Endodermal cell (in vitro differentiated cells): ENCODE measurements at places on chromosomes 4 and X. TPM values are rescaled to one million over a fixed set of nuclear protein-coding genes. Genes with fewer than 3 reads are reported as not detected.

DNA sequence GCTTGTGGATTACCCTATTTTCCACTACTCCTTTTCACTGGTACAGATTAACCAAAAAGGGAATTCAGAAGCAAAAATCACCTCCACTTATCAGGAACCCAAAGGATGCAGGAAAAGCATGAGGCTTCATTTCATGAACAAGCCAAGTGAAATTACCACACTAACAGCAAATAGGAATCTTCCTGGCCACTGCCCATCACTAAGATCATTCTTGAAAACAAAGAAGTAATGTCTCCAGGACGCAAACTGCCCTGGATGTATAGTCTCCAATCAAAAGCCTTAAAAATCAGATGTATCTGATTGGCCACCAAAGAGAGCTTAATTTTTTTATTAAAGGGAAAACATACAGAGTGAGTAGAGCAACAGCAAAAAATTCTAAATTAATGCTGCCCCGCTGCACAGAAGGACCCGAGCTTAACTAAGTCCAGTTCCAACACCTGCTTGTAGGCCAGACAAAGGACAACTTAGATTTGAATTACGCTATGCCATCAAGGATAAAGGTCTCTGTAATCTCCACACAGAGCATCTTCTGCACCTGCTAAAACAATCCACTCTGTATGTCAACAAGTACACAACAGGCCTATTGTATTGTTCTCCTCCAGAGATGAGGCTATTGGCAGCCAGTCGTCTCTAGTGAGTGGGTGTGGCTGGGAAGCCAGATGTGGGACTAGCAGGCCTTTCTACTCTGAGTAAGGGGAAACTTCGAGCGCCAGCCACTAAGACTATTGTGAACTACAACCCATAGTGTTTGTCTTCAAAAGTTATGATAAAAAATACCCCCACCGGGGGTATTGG is 12.4 kb downstream of the ZDHHC9 start:
- no peaks in the 10 kb centered on the region for H3K4me1 ChIP-seq
- H3K27ac ChIP-seq, result no peak overlapping the region
- H3K27me3 ChIP-seq, result no peaks in the 10 kb centered on the region
- H3K4me3 ChIP-seq, result no peak overlapping the region
- peaks cover 14% of the 10 kb centered on the region for H3K36me3 ChIP-seq

The CT47B1 gene
- not detected in 3 replicates for total RNA-seq

GRCh38 chrX:11285651-11286050 is 7.6 kb upstream of the AMELX start:
- no peaks in the 10 kb centered on the region for H3K36me3 ChIP-seq
- no peaks in the 10 kb centered on the region for H3K4me1 ChIP-seq
- H3K27ac ChIP-seq, result no peak overlapping the region
- no peak overlapping the region for H3K4me3 ChIP-seq
- no peak for DNase-seq

The MYL5 gene
- 19.8 to 26.3 TPM (median 23.4 TPM) in 3 replicates for total RNA-seq

GRCh38 chr4:126328914-126329313 is 1014.2 kb downstream of the FAT4 start:
- H3K4me1 ChIP-seq, result no peaks in the 10 kb centered on the region
- H3K27me3 ChIP-seq, result no peaks in the 10 kb centered on the region
- DNase-seq, result no peak
- H3K27ac ChIP-seq, result no peak overlapping the region
- no peaks in the 10 kb centered on the region for H3K36me3 ChIP-seq
- H3K4me3 ChIP-seq, result no peak overlapping the region

DNA sequence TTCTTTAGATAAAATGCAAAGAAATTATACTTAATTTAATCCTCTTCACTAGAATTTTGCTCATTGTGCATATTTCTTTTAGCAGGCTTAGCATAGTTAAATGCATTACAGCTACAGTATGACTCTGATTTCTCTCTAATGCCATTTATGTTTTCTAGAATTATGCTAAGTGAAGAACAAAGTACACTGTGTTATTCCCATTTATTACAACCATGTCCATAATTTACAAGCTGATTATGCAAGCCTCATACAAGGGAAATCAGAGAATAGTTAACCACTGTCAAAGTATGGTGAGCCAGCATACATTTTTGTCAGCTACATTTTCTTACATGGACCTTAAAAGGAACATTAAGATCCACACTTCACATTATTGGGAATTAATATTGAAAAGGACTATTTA is 99.1 kb downstream of the MAB21L2 start:
- no peak overlapping the region for H3K27ac ChIP-seq

DNA sequence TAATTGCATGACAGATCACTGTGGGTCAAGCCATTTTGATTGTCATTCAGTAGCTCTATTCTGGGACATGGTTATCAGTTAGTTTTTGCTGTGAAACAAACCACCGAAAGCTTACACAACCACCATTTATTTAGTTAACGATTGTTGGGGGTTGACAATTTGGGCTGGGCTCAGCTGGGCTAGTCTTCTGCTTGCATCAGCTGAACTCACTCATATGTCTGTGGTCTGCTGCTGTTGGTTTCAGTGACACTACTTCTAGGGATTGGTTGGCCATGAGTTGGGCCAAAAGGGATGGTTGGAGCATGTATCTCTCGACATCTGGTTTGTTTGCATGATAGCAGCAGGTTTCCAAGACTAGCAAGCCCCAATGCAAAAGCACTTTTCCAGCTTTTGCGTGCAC is 5.3 kb upstream of the SMIM10 start:
- H3K27ac ChIP-seq, result no peak overlapping the region
- no peak overlapping the region for H3K4me3 ChIP-seq
- DNase-seq, result no peak
- H3K36me3 ChIP-seq, result no peaks in the 10 kb centered on the region
- H3K4me1 ChIP-seq, result no peaks in the 10 kb centered on the region
- H3K27me3 ChIP-seq, result no peaks in the 10 kb centered on the region

- H3K27me3 ChIP-seq, result no peaks in the 10 kb centered on the region
- DNase-seq, result no peak
- H3K27ac ChIP-seq, result no peak overlapping the region
- no peaks in the 10 kb centered on the region for H3K4me1 ChIP-seq
- no peak overlapping the region for H3K4me3 ChIP-seq
Observed at GRCh38 chr4:138174981-138175794, 67.0 kb downstream of the SLC7A11 start.

DNA sequence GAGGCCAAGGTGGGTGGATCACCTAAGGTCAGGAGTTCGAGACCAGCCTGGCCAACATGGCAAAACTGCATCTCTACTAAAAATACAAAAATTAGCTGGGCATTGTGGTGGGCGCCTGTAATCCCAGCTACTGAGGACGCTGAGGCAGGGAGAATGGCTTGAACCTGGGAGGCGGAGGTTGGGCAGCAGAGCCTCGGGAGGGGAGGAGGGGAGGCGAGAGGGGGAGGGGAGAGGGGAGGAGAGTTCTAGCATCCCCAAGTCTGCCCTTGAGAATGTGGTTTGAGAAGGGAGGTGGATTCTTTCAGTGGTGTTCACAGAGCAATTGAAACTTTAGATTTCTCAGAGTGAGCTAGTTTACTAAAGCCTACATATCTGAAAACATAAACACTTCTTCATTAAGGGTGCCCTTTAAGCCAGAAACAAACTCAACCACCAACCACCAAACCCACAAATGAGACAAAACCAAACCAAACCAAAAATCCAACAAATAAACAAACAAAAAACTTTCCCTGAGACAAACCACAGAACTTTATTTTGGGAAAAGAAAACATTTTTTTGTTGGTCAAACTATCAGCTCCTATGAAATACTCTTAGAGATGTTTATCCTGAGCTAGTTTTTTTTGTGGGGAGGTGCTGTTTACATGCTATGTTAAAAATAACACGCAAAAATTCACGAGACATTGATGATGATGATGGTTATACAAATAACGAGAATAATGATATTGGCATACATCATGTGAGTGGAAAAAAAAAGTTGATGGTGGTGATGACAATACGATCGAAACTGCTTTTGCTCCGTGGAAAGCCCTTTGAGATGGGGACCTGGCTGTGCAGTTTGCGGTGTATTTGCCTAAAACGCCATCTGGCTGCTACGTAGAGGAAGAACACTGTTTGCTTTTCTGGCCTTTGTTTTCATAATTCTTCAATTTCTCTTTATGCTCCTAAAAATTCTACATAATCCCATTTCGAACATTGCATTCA is 98.2 kb upstream of the PRKX start:
- H3K36me3 ChIP-seq, result no peaks in the 10 kb centered on the region
- peak; percentile 54 for DNase-seq
- no peak overlapping the region for H3K4me3 ChIP-seq
- H3K27ac ChIP-seq, result no peak overlapping the region
- H3K27me3 ChIP-seq, result no peaks in the 10 kb centered on the region

DNA sequence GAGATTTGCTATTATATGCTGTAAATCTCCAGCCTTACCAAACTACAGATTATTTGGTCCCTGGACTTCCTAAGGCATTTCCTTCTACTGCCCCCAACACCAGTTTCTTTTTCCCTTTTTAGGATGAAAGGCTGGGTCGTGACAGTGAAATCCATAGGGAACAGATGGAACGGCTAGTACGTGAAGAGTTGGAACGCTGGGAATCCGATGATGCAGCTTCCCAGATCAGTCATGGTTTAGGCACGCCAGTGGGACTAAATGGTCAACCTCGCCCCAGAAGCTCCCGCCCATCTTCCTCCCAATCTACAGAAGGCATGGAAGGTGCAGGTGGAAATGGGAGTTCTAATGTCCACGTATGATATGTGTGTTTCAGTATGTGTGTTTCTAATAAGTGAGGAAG is 67.9 kb downstream of the PKD2 start:
- DNase-seq, result no peak
- H3K27me3 ChIP-seq, result no peaks in the 10 kb centered on the region
- H3K36me3 ChIP-seq, result peaks cover 50% of the 10 kb centered on the region
- no peak overlapping the region for H3K4me3 ChIP-seq
- H3K4me1 ChIP-seq, result no peaks in the 10 kb centered on the region

GRCh38 chr4:680091-680490 is 5.7 kb downstream of the MYL5 start:
- H3K4me3 ChIP-seq, result no peak overlapping the region
- no peak for DNase-seq
- H3K27ac ChIP-seq, result no peak overlapping the region

The UGT2B15 gene
- total RNA-seq, result not detected in 3 replicates

The P2RY10 gene
- total RNA-seq, result 0.33 to 0.78 TPM in 2 of 3 replicates, not detected in the other

The FRG2 gene
- total RNA-seq, result not detected in 3 replicates

- H3K4me3 ChIP-seq, result no peak overlapping the region
- no peak for DNase-seq
- H3K36me3 ChIP-seq, result no peaks in the 10 kb centered on the region
- no peaks in the 10 kb centered on the region for H3K27me3 ChIP-seq
- H3K4me1 ChIP-seq, result peaks cover 16% of the 10 kb centered on the region
Observed at GRCh38 chr4:15151033-15151432, 148.8 kb downstream of the CPEB2 start.

GRCh38 chr4:106690487-106690886 is 321.9 kb upstream of the GIMD1 start:
- no peaks in the 10 kb centered on the region for H3K27me3 ChIP-seq
- no peak overlapping the region for H3K4me3 ChIP-seq
- H3K27ac ChIP-seq, result no peak overlapping the region
- DNase-seq, result no peak
- no peaks in the 10 kb centered on the region for H3K4me1 ChIP-seq

- H3K36me3 ChIP-seq, result no peaks in the 10 kb centered on the region
- no peak overlapping the region for H3K4me3 ChIP-seq
- DNase-seq, result no peak
- no peak overlapping the region for H3K27ac ChIP-seq
- no peaks in the 10 kb centered on the region for H3K27me3 ChIP-seq
Observed at GRCh38 chr4:157447195-157447594, 226.7 kb downstream of the GRIA2 start.

DNA sequence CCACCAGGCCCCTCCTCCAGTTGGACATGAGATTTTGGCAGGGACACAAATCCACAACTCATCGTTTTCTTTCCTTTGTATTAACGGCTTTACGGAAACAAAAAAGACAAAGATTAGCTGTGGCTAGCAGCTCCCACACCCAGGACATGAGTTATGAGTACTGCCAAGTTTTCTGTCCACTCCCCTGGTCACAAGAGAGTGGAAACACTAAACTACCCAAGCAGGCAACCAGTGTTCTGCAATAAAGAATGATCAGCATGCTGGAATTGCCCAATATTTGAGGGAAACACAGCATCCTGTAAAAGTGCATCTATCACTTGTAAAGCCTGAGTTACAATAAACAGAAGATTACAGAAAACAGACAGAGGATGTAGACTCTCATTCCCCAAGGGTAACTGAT is 358.4 kb downstream of the NLGN4X start:
- no peaks in the 10 kb centered on the region for H3K4me1 ChIP-seq
- no peak overlapping the region for H3K4me3 ChIP-seq
- H3K36me3 ChIP-seq, result no peaks in the 10 kb centered on the region
- no peak overlapping the region for H3K27ac ChIP-seq
- H3K27me3 ChIP-seq, result no peaks in the 10 kb centered on the region
- no peak for DNase-seq

- H3K27me3 ChIP-seq, result peaks cover 62% of the 10 kb centered on the region
- H3K4me3 ChIP-seq, result no peak overlapping the region
- H3K4me1 ChIP-seq, result no peaks in the 10 kb centered on the region
- peak; percentile 93 for DNase-seq
- H3K27ac ChIP-seq, result no peak overlapping the region
- no peaks in the 10 kb centered on the region for H3K36me3 ChIP-seq
Observed at GRCh38 chrX:131068945-131069719, 11.0 kb downstream of the ARHGAP36 start.

- H3K4me3 ChIP-seq, result no peak overlapping the region
- DNase-seq, result no peak
- H3K27ac ChIP-seq, result no peak overlapping the region
Observed at GRCh38 chrX:43706786-43707370, 50.8 kb downstream of the MAOA start.

The UGT2B17 gene
- total RNA-seq, result not detected in 2 replicates

GRCh38 chr4:86822136-86822535 is 27.0 kb downstream of the SLC10A6 start:
- H3K27me3 ChIP-seq, result peaks cover 6% of the 10 kb centered on the region
- H3K4me3 ChIP-seq, result no peak overlapping the region
- no peaks in the 10 kb centered on the region for H3K36me3 ChIP-seq
- H3K27ac ChIP-seq, result no peak overlapping the region
- no peaks in the 10 kb centered on the region for H3K4me1 ChIP-seq
- DNase-seq, result no peak

The SULT1E1 gene
- not detected in 2 replicates for total RNA-seq

The TSPYL2 gene
- 25.1 and 26.6 TPM in 2 replicates for total RNA-seq

DNA sequence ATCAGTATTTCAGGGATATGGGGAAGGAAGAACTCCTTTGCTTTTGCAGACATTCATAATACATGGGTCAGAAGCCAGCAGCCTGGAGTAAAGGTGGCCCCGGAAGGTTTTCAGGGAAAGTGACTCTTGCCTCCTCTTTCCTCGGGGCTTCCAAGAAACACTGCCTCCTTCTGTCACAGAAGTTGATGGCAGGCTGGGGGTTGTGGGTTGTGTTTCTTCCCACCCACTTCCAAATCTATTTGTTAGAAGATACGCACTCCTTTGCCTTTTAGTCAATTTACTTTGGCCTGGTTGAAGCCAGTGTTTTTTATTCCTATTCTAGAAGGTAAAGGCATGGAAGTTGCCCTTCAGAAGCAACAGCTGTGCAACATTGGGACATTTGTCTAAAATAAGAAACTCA is 19.7 kb downstream of the KIT start:
- no peak overlapping the region for H3K27ac ChIP-seq
- DNase-seq, result peak; percentile 69
- H3K4me3 ChIP-seq, result no peak overlapping the region
- peaks cover 25% of the 10 kb centered on the region for H3K4me1 ChIP-seq
- no peaks in the 10 kb centered on the region for H3K27me3 ChIP-seq
